ENCODE measurements at places on chromosomes 12 and 14.

- no peak for DNase-seq
Measured at GRCh38 chr12:65171870-65172269, 2.5 kb downstream of the LEMD3 start.

GRCh38 chr12:88298761-88299242 is 156.7 kb downstream of the TMTC3 start:
- DNase-seq: no peak

DNA sequence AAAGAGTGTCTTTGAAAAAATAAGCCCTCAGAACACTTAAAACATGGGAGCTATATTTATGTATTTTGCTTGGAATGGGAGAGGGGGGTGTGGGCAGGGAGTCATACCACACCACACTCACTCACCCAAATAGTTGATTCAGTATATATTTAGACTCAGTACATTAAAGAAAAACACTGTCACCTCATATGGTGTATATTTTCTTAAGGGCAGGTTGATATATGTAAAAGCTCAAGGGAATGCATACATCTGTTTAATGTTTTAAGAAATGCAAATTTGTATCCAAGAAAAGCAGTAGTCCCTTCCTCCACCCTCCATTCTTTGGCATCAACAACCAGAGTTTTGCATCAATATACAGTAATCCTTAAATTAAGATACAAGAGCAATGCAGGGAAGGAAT is 1.4 kb downstream of the NFYB start:
- DNase-seq: no peak

GRCh38 chr12:42469355-42470175 is 120.0 kb downstream of the PRICKLE1 start:
- DNase-seq: no peak

DNA sequence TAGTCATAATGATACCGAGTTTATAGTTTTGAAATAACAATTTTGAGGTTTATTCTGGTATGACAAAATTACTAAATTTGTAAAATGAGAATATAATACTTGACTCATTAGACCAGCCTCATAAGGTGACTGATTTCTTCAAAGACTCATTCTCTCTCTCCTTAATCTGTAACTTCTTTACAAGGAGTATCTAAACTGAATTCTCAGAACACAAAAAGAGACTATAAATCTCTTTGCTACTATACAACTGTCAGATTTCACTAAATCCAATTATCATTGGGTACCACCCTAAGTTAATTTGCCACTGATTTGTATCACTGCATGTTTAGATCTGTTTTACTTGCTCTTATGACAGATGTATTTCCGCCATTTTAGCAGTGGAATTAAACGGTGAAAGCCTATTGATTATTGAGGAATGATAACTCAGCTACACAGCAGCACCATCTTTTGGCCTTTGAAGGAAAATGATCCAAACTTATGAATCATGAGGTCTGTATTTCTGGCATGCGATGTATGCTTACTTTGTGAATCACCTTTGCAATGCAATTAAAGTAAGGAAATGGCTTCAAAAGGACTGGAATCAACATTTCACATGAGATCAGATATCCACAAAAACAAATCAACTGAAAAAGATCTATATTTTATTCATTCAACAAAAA is 161.2 kb downstream of the RERGL start:
- no peak for DNase-seq

GRCh38 chr12:66398931-66399910 is 96.9 kb downstream of the HELB start:
- no peak for DNase-seq

GRCh38 chr14:51604073-51604472 is 47.6 kb upstream of the FRMD6 start:
- no peak for DNase-seq

DNA sequence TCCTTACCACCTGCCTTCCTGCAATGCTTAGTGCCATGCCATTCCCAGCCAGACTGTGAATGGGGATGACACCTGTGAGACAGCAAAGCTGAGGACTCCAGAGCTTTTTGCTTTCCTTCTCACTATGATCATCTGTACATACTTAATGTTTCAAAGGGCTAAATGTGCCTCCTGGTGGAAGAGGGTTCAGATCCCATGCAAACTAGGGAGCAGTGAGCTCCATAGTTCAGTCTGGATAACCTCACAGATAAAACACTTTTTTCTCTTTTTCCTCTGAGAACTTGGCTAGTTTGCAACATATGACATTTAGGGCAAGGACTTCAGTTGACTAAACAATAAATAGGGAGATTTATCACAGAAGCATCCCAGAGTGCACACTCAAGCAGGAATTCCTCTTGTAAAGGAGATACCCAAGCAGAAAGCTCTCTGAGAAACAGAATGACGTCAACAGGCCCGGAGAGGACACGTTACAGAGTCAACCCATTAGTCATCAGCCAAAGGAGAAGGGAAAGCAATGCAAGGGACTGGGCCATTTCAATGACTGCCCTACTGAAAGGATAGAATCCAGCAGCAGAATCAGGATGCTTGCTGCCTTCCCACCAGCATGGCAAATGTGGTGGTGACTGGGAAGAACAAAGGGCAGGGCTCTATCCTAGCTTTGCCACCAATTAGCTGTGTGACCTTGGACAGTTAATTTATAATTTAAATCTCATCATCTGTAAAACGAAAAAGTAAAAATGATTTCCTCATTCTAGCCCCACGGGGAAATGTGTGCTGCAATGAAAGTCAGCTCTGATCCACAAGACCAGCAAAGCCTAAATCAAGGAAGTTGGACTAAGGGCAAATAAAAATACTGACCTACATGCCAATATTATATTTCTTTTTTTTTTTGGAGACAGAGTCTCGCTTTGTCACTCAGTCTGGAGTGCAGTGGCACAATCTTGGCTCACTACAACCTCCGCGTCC is 80.8 kb upstream of the ACTN1 start:
- no peak for DNase-seq

DNA sequence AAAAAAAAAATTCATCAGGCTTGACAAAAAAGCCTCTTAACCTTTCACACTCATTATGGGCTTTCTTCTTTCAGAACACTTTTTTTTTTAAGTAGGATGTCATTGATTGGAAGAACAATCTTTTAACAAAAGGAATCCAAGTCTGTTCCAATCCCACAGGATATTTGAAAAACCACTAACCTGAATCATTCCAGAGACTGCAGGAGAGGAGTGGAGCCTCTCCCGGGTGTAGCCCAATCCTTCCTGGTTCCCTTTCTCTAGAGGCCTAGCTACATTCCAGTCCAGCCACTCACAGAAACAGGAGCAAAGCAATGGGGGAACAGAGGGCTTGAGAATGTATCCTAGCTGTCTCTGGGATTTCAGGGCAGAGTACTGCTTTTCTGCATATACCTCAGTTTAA is 4.3 kb downstream of the MFAP5 start:
- no peak for DNase-seq

- no peak for DNase-seq
Measured at GRCh38 chr14:104931304-104931770, 6.7 kb downstream of the PLD4 start.

DNA sequence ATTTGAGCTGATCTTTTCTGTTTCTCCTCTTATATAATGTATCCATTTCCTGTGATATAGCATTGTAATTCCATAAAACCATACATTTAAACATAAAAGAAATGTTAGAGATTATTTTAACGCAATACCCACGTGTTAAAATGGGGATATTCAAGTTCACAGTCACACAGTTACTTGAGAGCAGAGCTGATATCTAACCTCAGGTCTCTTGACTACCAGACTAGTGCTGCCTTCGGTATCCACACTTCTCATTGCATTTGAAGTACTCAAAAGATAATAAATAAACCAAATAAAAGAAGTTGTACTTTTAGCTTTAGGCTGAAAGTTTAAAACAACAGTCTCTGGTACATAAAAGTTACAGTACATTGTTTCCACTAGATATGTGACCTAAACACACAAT is 2.9 kb downstream of the CLECL1 start:
- DNase-seq: no peak

- no peak for DNase-seq
Measured at GRCh38 chr14:79419571-79420327, 791.6 kb downstream of the DIO2 start.

DNA sequence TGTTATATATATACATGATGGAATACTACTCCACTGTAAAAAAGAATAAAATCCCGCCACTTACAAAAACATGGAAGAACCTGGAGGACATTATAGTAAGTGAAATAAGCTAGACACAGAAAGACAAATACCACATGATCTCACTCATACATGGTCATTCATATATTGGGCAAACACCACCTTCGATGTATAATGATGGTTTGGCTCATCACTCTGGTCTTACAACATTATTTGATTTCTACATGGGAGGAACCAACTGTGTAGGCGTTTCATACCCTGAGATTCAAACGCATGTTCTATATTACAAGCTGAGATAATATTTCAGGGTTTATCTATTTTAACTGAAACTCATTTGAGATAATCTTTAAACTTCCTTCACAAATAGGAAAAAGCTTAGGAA is 48.3 kb downstream of the ABCD2 start:
- DNase-seq: no peak

- no peak for DNase-seq
Measured at GRCh38 chr12:108861878-108862587, 4.7 kb upstream of the SSH1 start.

DNA sequence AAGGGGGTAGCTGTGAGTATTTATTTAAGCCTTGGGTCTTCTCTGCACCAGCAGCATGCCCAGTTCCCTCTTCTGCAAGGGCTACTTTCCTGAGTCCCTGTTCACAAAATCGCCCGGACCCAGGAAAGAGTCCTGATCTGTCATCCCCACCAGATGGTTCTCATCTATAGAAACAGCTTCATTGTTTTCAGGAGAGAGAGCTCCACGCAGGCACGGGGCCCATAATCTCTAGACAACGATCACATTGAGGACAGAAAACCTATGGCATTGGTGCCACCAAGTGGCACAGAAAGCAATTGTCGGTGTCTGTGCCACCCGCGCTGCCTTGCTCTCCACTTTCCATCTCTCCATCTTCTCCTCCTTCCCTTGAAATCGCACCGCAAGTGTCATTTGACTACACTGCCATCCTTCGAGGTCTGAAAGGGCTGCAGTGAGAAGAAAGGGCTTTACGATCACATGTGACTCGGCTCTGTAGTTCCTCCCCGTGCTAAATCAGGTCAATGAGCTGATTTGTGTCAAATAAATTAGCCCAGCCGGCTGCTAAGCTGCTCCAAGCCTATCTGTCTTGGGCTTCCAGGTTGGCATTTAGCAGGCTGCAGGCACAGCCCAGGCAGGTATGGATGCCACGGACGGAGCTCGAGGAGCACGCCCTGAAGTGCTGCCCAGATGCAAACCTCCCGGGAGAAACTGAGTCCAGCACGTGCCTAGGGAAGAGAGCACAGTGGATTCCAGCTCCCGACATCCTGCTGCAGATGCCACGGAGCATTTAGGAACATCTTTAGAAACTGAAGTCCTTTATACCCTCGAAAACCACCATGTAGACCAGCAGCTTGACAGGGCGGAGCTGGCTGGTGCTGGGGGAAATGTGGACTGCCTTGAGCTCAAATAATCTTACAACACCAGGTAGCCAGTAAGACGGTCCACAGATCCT is 28.8 kb downstream of the SPRING1 start:
- peak; percentile 95 for DNase-seq

DNA sequence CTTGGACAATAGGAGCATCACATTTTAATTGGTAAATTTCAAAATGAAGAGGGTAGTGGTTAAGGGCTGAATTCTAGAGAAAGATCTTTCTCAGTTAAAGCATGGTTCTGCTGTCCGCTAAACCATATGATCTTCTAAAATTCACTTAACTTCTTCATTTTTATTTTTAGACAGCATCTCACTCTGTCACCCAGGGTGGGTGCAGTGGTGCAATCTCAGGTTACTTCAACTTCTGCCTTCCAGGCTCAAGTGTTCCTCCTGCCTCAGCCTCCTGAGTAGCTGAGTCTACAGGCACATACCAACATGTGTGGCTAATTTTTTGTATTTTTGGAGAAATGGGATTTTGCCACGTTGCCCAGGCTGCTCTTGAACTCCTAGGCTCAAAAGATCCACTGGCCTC is 226.7 kb upstream of the ABCD2 start:
- no peak for DNase-seq

- DNase-seq: no peak
Measured at GRCh38 chr12:113506867-113507266, 35.2 kb upstream of the LHX5 start.

DNA sequence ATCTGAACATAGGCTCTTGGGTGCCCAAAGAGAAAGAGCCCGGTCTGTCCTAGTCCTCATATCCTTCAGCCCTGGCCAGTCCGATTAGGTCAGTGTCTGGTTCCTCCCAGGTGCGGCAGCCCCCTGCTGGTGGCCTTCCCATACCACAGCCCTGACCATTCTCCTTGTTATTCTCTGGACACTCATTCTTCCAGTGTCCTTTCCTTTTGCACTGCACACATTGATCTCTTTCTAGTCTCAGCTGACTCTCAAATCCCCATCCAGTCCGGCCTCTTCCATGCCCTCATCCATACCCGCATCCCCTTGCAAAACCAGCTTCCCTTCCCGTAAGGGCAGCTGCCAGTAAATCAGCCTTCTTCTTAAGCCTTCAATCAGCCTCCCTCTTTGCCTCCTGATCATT is 1316.3 kb downstream of the TMEM121 start:
- no peak for DNase-seq

DNA sequence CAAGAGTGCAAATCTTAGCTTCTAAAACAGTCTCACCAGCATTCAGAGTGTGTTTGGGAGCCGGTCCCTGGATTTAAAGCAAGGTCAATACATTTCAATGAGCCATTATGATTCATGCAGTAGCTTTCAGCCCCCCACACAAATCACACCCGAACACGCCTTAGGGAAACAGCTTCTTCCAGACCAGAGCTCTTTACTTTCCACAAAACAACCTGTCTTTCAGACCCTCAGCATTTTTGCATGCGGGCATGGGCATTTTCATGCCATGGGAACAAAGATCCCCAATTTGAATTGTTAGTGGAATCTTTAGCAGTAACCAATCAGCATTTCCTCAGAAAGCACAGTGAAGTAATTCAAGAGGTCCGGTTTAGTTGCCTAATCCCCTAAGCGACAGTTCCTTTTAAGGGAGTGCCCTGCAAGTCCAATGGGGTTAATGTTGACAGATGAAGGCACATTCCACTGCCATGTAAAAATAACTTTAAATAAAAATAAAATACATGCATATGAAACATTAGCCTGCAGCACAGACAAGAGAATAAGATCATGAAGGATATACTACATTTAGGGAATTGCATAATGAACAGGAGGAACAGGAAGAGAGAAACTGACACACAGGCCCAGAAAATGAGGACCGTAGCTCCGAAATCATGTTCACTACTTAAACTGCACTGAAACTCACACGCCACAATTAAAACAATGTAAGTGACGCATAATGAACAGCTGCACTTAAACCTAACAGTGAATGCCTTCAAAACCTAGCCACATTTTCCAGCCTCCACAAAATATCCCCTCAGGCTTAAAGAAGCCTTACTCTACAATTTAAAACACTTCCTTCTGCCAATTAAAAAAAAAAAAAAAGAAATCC is 4.0 kb downstream of the VPS37B start:
- DNase-seq: no peak

GRCh38 chr12:125187780-125188741 is 122.8 kb downstream of the AACS start:
- DNase-seq: no peak

- DNase-seq: no peak
Measured at GRCh38 chr12:47841910-47842309, 22.2 kb upstream of the HDAC7 start.
